ENCODE measurements at places on chromosomes 13 and 19.
A peak's percentile ranks its signal among the peaks of the same experiment; 100 is the strongest.

DNA sequence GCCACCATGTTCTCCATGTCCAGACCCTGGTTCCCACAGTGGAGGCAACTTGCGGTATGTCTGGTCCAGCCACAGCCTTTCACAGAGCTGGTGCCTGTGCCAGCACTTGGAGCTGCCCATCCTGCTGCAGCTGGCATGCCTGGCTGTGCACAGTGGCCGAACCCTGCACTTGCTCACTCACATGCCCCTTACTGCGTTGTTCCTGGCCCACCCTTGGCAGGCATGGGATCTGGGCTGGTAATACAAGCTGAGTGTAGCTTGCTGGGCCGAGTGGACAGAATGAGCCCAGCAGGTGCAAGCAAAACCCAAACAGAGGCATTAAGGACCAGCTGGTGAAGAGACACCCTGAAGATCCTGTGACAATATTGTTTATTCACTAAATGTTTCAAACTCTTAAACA lies 583.9 kb upstream of the SLITRK6 start:
- no peak for DNase-seq

GRCh38 chr13:44249431-44249836 lies 124.2 kb upstream of the SERP2 start:
- DNase-seq = no peak

- DNase-seq = no peak
Measured at GRCh38 chr13:103388839-103389238, 322.6 kb upstream of the SLC10A2 start.

- no peak for DNase-seq
Measured at GRCh38 chr13:89900104-89900765, 1447.3 kb upstream of the MIR17HG start.

DNA sequence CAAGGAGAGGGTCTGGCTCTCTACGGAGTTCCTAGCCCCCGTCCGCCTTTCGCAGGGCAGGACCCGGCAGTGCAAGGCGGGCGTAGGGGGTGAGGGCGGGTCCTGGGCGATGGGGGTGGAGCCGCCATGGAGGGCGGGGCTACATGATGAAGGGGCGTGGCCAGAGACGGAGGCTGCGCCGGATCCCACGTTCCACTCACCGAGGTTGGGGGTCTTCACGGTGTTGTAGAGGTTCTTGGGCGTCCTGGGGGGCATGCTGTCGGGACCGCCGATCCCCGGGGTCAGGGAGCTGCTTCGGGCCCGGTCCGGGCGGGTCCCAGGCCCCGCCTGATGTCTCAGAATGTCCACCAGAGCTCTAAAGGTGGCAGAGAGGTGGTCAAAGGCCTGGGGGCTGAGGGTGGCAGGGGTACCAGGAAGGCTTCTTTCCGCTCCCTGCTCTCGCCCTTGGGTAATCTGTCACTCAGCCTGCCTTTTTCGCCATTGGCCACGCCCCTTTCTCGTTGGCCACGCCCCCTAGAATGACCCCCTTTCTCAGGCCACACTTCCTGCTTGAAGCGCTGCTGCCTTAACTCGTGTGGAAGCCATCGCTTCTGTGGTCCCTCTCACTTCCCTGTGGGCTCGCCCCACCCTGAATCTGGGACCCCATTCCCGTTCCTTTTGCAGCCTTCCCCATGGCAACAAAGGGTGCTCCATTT lies 2.5 kb downstream of the SHISA7 start:
- no peak for DNase-seq

DNA sequence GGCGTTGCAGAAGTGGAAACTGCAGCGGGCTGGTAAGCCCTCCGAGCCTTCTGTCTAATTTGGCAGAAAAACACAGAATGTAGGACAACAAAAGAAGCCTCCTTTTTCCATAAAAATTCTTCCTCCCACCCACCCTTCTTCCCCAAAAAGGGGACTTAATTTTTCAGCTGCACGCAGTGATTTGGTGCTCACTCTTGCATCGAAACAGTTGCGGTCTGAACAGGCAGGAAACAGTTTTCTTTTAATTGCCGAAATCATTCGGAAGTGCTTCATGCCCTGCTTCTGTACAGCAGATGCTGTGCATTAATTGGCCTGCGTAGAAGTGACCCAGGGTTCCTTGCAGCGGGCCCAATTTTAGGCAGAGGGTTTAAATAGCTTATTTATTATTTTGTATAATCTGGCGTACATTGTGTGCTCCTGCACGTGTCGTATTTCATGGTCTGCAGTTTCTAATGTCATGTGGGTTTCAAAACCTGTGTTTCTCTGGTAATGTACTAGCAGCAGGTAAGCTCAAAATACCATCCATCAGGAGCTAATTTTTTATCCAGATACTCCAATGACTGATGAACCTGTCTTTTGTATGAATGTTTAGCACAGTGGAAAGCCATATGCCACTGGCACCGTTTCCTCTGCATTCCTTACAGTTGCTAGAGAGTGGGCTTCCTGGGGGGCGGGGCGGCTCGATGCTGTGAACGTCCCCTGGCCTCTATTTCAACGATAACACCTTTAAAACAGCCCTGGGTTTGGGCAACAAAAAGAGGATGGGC lies 66.6 kb downstream of the GGACT start:
- no peak for DNase-seq

GRCh38 chr19:1592755-1593500 lies at the start of gene MBD3:
MBD3 (minus strand) TSS chr19:1592865; CDS start chr19:1592631, 234 bp downstream.
- DNase-seq = peak; percentile 98

DNA sequence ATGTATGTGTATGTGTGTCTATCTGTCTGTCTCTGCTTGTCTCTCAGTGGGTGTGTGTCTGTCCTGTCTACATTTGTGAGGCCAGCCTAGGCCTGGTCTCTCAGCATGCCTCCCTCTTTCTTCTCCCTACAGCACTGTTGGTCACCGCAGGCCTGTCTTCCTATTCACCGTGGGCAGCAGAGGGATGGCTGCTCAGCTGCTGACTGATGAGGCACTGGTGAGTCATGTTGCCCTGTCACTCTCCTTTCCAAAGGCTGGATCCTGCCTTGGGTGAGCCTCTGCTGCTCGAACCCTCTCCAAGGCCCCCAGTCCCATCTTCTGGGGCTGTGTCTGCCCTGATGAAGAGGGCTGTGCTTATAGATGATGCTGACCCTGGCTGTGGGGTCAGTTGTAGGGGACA lies 6.3 kb downstream of the ZNF71 start:
- no peak for DNase-seq

Measured in inflammatory macrophage (primary cell).